SW 1271 (cell line): ENCODE measurements at places on chromosomes 7 and 10.

GRCh38 chr10:28425422-28425821 is 107.5 kb upstream of the WAC start:
- no peak for DNase-seq

DNA sequence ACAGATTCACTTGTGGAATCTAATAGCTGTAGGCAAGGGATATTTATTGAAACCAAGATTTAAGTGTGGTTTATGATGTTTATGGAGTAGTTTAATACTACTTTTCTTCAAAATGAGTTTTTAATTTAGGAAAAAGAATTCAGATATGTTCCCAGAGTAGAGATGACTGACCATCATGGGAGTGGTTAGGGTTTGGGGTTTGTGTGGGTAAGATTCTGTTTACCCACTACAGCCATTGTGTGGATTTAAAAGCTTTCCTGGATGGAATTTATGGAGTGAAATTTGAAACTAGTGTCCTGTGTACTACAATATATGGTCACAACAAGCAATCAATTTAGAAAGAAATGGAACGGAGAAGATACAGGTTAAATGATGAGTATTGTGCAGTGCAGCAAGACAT is 453.5 kb downstream of the AUTS2 start:
- DNase-seq: no peak

- no peak for DNase-seq
Measured at GRCh38 chr7:127961786-127962453, 69.3 kb downstream of the LRRC4 start.

DNA sequence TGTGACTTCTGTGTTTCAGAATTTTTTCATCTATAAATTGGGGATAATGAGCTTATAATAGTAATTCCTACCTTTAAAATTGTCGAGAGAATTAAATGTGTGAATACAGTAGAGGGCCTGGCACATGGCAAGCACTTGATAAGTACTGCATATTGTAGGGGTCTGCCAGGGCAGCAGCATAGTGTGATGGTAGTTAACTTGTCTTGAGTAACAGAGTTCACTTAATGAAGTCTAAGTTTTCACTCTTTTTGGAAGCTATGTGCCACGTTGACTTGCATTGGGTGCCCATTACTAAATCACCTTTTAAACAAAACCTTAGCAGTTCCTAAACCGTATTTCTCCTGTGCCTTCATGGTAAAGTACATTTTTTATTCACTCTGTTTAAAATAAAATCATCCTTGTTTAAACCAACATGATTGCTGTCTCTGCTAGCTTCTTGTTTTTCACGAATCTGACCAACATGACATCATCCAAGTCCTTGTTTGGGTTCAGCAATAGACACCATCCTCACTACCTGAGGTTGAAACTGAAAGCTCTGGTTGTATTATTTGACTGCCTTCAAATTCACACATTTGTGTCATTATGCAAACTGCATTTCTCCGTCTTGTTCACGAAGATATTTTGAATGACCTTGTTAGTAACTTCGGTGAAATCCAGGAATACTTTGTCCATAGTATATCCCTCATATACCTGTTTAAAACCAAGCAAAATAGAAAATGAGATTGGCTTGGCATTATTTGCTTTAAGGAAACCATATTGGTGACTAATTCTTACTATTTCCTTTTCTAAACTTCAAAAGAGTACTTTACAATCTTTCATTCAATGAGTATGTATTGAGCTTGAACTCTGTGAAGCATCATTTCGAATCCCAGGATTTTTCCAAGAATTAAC is 340.2 kb downstream of the SUGCT start:
- DNase-seq: no peak

GRCh38 chr10:33478675-33479125 is 144.2 kb upstream of the NRP1 start:
- DNase-seq: no peak

- no peak for DNase-seq
Measured at GRCh38 chr10:114749510-114749909, 72.1 kb upstream of the FHIP2A start.

- no peak for DNase-seq
Measured at GRCh38 chr7:94888551-94888950, 18.8 kb upstream of the PPP1R9A start.

DNA sequence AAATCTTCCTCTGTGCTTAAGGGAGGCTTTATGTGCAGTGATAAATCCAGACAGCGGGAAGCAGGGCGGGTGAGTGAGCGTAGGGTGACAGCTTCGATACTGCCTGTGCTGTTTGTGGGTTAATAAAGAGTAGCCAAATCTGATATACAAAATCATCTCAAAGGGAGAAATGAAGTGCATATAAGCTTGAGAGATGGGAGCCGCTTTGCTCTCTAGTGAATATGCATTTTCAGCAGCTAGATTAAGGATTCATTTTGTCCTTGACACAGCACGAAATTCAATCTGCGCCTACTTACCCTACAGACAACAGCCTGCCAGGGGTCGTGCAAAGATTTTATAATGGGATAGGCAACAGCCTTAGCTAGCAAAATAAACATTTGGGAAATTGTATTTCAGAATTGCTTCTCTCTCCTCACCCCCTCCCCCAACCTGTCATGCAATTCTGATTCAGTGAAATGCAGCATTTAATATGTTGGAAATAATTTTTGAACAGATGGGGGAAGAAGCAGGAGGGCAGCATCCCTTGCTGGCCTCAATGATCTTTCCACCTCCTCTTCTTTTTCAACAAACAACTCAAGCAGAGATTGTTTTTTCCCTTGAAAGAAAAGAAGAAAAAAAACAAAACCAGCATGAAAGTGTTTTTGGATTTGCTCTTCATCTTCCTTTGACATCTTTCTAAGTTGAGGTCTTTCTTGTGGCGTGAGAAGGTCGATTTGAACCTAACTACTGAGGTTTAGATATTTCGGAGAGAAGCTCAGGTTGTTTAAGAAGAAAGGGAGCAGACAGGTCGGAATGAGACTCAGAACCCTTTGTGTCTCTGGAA is 117.9 kb downstream of the AOAH start:
- DNase-seq: no peak

- no peak for DNase-seq
Measured at GRCh38 chr7:55534262-55534915, 37.9 kb downstream of the VOPP1 start.

GRCh38 chr10:2836921-2837662 is 230.3 kb upstream of the PFKP start:
- DNase-seq: no peak

DNA sequence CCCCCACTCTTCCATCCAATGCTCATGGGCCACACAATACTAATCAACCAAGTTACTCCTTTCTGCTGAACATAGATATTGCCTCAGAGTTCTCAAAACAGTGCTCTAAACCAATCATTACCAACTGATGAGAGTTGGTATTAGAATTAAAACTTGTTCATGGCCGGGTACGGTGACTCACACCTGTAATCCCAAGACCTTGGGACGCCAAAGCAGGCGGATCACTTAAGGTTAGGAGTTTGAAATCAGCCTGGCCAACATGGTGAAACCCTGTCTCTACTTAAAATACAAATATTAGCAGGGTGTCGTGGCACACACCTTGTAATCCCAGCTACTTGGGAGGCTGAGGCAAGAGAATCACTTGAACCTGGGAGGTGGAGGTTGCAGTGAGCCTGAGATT is 8.2 kb downstream of the TM9SF3 start:
- no peak for DNase-seq

GRCh38 chr7:130490888-130491804 is 739 bp upstream of the MEST start:
- DNase-seq: no peak

DNA sequence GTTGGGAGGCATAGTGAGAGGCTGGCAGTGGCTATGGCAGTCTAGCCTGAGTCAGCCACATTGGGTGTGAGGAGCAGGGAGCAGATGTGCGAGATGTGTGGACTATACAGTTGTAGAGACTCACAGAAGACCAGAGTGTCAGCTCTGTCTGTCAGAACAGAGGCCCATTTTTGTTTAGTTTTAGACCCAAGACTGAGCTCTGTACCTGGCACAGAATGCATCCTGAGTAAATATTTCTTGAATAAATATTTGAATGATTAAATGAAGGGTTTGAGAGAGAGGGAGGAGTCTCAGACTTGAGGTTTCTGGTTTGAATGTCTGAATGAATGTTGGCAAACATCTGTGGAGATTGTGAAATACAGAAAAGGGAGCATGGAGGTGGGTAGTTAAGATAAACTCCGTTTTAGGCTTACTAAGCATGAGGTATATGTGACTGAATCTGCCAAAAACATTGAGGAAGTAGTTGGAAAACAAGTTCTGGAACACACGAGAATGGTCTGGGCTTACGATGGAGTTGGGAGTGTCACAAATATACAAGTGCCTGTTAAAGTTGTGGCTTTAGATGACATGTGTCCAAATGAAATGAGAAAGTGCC is 3.6 kb downstream of the SEC23IP start:
- no peak for DNase-seq

- DNase-seq: no peak
Measured at GRCh38 chr7:100128637-100128963, 1.8 kb downstream of the MBLAC1 start.

DNA sequence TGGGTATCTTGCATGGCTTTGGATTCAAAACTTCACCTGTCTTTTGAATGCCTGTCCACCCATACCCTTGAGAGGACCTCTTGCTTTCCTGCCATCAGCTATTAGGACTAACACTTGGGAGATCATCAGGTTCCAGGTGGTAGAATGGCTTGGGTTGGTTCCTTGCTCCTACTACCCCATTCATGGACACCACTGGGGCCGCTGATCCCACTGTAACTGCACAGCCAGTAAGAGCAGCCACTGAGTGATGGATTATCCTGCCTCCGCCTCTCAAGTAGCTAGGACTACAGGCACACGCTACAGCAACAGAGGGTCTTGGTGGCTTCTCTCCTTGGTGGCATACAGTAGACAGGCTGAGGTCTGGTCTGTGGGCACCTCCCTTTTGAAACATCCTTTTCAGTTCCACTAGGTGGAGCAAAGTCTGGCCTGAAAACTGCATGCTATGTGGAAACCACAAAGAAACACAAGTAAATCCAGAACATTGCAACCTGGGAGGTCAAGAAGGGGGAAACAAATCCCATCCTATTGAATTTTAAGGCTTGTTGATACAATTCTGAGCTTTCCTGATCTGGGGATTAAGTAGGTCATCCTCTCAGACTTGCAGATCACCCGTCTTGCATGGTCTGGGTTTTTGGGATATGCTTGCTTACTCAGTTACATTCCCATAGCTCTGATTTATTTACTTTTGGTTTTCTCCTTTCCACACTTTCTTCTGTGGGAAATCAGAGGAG is 9.4 kb downstream of the WBP1L start:
- peak; percentile 26 for DNase-seq

- DNase-seq: peak; percentile 30
Measured at GRCh38 chr10:70272925-70273316, 10.9 kb downstream of the NPFFR1 start.

DNA sequence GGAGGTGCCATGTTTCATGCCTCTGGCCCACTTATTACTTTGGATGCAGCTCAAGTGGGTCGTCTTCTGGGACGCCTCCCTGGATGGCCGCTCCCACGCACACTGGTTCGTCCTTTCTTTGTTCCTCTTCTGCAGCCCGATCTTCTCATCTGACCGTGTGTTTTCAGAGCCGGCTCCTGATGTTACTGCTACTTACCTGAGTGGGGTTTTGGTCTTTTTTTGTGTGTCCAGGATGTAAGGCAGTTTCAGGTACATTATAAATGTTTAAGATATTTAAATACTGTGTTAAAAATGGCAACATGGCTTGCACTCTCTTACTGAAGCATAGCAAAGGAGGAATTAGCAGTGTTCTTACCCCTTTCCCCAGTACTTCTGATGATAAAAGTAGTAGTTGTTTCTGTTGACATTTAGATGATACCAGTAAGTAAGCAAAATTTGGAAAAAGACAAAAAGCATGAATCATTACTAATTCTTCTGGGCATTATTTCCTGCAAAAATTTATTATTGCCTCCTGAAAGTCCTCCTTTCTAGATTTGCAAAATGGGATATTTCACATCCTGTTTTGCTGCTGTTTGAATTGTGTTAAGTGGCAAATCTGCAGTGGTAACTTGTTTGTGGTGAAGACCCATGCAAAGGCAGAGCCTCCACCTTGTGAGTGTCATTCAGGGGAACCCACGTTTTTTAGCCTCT is 59.4 kb downstream of the SHH start:
- no peak for DNase-seq

DNA sequence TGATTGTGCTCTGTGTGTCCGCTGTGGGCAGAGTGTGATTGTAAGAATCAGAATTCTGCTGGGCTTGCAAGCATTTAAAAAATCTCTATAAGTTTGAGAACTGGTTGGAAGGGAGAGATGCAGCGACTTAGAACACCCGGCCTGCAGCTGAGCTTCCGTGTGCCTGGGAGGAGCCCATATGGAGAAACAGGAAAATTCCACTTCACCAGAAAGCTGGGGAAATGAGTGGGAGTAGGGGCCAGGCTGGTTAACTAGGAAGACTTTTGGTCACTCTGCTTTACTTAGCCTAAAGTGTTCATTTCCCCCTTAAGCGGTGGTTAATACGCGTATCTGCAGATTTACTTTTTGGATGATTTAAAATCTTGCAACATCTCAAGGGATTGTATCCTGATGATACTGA is 72.2 kb downstream of the TCF7L2 start:
- no peak for DNase-seq
